ENCODE measurements at places on chromosomes 12 and 14. TPM values are rescaled to one million over a fixed set of nuclear protein-coding genes. Genes with fewer than 3 reads are reported as not detected.

DNA sequence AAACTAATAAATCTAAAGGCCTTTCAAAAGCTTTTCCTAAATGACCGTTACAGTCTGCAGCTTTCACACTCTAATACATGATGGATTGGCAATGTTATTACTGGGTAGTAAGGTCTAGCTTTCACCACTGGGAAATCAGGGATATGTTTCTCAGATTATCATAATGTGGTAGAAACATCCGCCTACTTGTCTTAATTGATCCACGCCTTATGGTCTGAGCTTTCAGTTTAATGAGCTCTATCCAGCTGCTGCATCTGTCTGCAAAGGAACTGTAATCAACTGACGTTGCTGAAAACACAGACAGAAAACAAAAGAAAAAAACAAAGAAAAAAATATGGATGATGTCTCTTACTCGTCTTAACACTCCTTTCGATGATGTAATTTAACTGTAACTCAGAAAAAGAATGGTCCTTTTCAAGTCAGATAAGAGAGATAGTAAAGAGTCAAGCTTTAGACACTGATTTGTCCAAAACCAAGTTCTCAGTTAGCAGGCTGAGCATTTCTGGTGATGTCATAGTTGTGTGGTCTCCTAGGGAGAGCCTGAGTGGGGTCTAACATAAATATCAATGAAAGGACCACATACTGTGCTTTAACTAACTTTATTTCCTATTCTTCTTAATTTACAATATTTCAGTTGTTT, 85.9 kb downstream of the C2CD5 start:
- DNase-seq = no peak

DNA sequence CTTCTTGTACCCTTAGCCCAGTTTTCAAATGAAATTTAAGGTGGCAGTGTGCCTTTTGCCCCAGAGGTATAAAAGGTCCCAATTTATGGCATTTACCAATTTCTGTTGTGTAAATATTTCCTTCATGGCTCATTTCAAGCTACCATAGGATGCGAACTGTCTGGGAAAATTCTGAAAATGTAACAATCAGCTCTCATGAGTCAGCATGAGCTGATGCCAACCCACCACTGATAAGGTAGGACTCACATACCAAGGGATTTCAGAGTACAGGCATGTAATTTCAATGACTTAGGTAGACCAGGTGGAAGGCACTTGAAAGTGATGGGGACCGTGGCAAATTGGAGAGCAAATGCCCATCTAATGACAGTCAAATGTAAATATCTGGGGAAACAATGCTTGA, 169.5 kb downstream of the TTC8 start:
- DNase-seq = no peak

Gene ARHGAP9
- total RNA-seq = 0.23 TPM

DNA sequence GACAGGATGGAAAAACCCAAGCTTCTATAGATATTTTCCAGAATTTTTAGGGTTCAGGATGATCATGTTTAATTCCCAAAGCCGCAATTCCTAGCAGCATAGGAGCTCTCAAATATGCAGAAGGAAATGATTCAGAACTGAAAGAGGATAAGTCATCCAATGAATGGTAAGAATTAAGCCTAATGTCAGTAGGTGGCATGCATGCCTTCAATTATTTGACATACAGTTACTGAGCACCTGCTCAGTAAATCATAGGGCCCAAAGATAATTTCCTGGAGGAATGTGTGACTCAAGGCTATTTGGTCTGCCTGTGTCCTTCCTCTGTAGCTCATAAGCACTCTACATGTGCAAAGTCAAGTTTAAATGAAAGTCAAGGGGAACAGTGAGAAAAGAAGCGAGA, 116.8 kb upstream of the SLC38A4 start:
- DNase-seq = peak; percentile 98

Gene FGD6
- total RNA-seq = 0.92 TPM

All from LHCN-M2 (cell line).